ENCODE measurements at places on chromosomes 3 and 15.

DNA sequence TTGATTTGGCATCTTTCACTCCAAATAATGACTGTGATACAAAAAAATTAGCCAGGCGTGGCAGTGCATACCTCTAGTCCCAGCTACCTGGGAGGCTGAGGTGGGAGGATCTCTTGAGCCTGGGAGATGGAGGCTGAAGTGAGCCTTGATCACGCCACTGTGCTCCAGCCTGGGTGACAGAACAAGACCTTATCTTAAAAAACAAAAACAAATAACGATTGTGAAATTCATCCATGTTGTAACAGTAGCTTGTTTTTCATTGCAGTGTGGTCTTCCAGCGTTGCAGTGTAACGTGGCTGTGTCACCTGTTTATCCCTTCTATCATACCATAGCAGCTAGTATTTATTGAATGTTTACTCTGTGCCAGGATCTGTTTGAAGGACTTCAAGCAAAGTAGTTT is 120.9 kb downstream of the ITPR1 start:
- no peak for DNase-seq

DNA sequence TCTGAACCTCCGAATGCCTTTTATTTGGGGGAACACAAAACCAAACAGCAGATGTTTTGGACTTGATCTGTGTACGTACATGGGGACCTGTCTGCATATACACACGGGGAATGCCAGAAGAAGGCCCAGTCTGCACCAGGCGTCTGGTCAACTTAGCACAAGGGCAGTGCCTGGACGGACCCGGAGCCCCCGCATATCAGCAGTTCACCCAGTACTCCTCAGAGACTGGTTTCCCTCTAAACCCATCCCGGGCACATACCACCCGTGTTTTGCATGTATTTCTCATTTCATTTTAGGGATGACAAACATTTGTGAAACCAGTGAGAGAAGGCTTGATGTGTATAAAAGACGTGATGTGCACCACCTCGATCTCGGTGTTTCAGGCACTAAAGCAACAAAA is 49.7 kb downstream of the KLHL25 start:
- no peak for DNase-seq

- DNase-seq: no peak
Observed at GRCh38 chr3:22632536-22632935, 570.6 kb upstream of the UBE2E2 start.

GRCh38 chr15:74584779-74585178 is 30.9 kb upstream of the CLK3 start:
- DNase-seq: no peak

DNA sequence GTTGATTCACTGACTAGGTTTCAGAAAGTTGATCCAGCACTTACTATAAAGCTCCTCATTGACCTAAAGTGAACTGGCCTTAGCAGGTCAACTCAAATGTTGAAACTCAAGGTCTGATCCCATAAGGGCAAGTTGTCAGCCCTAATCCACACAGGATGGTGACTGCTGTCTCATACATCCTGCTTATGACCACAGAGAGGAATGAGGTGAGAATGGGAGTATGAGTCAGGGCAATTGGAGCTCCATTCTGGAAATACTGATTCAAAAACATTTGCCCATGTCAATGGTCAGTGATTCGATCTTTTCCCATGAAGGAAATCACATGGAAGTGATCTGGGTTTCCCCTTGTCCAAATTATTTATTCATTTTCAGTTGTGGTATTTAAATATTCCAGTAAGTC is 78.7 kb downstream of the ZNF385D start:
- no peak for DNase-seq

GRCh38 chr3:132543011-132543739 is 53.9 kb upstream of the ACKR4 start:
- DNase-seq: no peak

DNA sequence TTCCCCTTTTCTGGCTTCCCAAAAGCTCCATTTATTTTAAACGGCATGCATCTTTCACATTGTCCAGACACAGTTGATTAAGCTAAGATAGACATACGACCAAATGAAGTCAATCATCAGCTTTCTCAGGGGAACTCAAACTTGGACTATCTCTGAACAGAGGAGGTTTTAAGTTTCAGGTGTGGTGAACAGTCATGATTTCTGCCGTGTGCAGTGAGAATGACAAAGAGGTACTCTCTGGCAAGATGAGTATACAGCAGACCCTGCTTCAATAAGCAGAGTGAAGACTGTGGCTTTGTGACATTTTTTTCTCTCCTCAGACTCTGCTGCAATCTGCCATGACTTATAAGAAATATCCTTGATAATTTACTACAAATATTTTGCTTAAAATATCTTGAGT is 307.7 kb downstream of the CNTN6 start:
- no peak for DNase-seq

- peak; percentile 56 for DNase-seq
Observed at GRCh38 chr15:65132878-65133547, 595 bp downstream of the PDCD7 start.

DNA sequence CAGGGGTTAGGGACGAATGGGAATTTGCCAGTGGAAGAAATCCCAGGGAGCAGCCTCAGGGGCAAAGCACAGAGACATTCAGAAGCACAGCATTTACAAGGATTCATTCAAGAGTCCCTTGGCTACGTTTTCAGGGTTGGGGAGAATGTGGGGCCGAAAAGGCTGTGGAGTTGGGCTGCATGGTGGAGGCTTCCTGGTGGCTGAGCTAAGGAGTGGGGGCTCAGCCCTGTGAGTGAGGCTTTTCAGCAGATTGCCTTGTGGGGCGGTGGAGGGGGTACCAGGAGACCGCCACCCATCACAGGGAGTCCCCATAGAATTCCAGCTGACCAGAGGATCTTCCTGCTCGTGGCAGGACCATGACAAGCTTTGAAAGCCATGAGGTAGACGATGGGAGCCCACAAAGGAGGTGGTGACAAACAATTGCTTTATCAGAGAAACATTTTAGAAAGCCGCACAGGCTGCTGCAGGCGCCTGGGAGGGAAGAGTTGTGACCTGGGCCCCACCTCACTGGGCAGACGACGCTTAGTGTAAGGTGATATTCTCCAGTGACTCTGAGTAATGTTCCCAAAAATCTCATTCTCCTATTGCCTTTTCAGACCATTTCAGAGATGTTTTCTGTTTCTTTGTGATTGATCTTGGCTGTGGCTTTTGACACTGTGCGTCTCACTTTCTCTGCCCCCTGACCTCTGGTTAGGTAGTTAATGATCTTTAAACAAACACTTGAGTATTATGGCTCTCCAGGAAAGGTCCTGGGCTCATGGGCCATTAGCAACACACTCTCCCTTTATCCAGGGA is 128.0 kb downstream of the DNAJB8 start:
- no peak for DNase-seq

- no peak for DNase-seq
Observed at GRCh38 chr3:114892880-114893279, 254.2 kb downstream of the ZBTB20 start.

DNA sequence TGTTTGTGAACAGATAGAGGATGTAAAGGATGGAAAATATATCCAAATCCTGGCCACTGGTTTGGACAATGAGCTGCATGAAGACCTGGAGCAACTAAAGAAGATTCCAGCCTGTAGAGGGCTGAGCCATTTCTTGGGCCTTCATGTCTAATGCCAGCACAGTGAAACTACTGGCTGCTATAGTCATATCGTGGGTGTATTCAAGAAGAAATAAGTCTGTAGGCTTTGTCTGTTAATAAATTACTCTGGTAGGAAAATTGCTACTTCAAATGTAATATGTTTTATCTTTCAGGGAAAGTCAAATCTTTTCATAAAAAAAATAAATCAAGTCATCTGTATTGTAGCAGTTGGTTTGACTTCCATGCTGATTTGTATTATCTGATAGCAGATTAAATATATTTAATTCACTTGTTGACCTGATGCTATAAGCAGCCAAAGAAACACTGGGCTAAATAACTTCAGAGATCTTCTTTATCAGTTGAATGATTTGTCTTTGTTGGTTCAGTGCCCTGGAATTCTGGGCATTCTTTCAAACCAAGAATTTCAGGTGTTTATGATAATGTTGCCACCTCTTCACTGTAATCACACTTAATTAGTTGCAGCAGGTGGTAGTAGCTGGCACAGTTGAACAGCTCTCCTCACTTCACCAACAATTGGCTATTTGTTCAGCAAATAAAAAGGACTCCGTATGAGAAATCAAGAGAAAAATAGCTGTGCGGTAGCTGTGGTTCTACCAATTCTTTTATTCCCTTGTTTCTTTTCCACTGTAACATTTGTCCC is 1109.5 kb downstream of the NSUN3 start:
- DNase-seq: no peak

DNA sequence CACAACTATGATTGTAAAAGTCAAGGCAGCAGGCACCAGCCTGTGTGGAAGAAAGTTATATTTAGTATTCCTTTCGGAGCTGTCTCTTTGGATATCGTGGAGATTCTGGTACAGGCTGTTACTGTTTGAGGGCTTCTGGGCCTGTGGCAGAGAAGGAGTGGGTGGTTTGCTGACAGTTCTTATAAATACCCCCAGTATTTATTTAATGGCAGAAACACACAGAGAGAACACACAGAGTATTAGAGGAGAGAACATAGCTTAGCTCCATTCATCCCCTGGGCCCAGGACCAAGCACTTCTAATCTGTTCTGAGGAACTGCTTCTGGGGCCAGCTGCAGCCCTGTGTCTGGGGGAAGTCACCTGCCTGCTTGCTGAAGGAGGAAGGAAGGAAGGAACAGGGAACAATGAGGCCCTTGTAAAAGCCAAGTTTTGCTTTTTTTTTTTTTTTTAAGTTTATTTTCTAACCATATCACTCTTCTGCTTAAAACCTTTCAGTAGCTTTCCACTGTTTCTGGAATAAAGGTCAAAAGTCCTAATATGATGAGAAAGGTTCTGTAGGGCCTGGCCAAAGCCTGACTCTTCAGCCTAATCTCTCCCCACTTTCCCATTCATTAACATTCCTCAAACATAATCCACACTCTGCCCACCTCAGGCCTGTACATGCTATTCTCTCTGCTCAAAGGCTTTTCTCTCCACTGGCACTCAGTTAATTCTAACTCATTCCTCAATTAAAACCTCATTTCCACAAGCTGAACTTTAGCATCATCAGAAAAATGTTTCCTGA is 11.8 kb upstream of the PP2D1 start:
- no peak for DNase-seq

GRCh38 chr3:27589795-27590194 is 105.6 kb upstream of the SLC4A7 start:
- DNase-seq: no peak

DNA sequence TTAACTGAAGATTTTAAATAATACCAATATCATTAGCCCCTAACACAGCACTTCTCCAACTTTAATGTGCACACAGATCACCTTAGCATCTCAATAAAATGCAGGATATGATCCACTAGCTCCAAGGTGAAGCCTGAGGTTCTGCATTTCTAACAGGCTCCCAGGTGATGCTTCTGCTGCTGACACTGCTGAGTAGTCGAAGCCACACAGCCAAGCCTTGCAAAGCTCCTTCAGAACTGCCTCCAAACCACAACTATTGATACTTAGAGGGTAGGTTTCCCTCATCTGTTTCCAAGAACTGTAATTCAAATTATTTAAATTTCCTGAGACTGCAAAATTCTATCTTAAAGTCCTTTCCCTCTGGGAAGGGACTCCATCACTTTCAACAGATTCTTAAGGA is 3.9 kb downstream of the RIOX2 start:
- DNase-seq: no peak

DNA sequence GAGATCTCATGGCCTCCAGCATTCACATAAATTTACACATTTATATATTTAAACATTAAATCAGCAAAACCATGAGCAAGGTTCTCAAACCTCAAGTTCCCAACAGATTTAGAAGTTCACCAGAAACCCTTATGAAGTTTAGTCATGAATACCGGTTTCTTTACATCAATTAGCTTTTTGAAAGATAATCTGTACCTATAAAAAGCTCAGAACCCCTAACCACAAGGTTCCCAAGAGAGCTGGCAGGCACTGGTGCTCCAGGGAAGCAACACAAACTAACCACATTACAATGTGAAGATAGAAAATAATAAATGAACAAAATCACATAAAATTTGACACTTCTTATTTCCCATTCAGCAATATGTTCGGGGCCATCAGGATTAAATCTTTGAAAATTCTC is 150.9 kb downstream of the FBN1 start:
- no peak for DNase-seq

DNA sequence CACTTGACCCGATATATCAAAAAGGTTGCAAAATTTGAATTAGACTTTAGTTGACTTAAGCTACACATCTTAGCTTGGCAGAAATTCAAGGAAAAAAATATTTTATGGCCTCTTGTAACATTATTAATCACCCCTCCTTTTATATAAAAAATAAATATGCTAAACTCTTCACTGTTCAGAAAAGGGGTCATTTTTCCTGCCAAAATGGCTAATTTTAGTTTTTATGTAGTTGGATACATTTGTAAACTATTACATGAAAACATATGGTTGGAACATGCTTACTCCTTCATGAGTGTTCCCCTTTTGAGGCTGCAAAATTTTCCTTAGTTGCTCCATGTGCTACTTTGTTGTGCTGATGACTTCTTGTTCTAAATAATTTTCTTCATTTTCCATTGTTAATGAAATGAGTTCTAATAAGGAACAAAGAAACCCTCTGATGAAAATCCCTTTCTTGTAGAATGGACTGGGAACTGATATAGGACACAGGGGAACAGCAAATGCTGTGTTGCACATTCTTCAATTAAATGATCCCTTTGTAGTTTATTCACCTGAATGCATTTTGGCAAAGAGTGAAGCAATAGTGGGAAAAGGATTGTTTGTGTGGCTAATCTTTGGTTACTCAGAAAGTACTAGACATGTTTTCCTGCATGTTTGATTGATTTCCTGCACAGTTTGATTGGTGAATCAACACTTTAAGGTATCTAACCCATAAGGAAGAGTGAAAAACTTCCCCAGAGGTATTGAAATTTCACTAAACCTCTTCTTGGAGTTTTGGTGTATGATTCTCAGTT is 349.3 kb downstream of the TIGIT start:
- no peak for DNase-seq

GRCh38 chr3:4766716-4767499 is 212.3 kb upstream of the BHLHE40 start:
- DNase-seq: no peak

GRCh38 chr15:98689431-98689861 is 41.1 kb downstream of the IGF1R start:
- DNase-seq: no peak

DNA sequence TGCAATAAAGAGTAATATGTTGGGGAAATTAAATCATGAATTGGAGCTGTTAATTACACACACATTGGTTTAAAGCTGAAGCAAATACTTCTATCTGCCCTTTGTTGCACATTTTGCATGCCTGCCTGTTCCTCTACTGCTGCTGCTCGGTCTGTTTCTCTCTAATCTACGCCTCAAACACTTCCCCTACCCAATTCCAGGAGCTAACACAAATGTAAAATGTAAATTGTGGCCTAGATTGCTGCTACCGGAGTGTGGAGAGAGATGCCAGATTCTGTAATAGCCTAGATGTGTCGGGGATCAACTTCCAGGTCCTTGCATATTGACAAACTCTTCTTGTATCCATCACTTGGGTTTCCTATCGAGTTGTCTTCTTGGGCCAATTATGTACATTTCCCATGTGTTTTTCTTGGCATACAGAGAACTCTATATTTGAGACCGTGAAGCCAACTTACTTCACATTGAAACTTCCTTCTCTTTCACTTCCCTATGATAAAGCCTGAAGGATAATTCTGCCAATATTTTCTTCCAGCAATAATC is 450.4 kb upstream of the NR2F2 start:
- DNase-seq: no peak

- DNase-seq: no peak
Observed at GRCh38 chr3:167125612-167126407, 254.3 kb downstream of the ZBBX start.
